H9 (cell line): ENCODE measurements at places on chromosomes 5 and 9. TPM values are rescaled to one million over a fixed set of nuclear protein-coding genes. Genes with fewer than 3 reads are reported as not detected.

DNA sequence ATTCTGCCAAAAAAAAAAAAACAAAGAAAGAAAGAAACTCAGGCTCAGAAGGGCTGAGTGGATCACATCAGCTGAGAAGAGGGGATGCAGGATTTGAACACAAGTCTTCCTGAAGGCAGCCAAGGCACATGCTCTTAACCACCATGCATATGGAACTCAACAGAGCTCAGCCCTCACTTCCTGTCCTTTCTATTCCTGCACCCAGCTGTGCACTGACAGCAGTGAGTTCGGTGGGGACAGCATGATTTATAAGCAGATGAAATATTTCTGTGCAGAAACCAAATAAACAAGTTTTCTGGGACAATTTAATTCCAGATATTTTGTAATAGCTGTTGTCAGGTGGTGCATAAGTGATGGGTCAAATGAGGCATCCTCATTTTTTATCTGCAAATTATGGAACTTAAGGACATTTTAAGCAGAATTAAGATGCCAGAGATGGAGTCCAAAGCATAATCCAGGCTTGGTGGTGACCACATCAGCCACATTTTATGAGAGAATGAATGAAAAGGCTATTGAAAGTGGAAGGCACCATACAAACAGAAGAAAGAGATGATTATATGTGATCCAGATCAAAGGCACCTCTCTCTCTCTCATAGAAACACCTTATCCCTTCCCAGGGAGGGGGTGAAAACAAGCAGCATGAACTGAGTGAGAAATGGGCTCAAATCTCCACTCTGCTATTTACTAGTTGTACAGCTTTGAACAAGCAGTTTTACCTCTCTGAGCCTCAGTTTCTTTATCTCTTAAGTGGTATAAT is 303.6 kb upstream of the MSX2 start:
- no peak overlapping the region for H3K4me3 ChIP-seq
- H3K4me1 ChIP-seq, result no peaks in the 10 kb centered on the region
- no peaks in the 10 kb centered on the region for H3K36me3 ChIP-seq
- no peak for DNase-seq
- H3K27ac ChIP-seq, result no peak overlapping the region
- no peaks in the 10 kb centered on the region; the same call in 1 of the 2 replicates for H3K27me3 ChIP-seq

GRCh38 chr5:163622799-163623198 is 117.4 kb downstream of the MAT2B start:
- H3K27me3 ChIP-seq, result no peaks in the 10 kb centered on the region
- no peak overlapping the region for H3K4me3 ChIP-seq
- DNase-seq, result no peak

Gene ATP10B
- total RNA-seq, result 0.11 and 0.42 TPM in 2 replicates

- no peak for DNase-seq
- peaks cover 27% of the 10 kb centered on the region for H3K36me3 ChIP-seq
- no peak overlapping the region for H3K27ac ChIP-seq
- no peak overlapping the region for H3K4me3 ChIP-seq
Measured at GRCh38 chr9:37566716-37567115, 9.5 kb downstream of the FBXO10 start.

DNA sequence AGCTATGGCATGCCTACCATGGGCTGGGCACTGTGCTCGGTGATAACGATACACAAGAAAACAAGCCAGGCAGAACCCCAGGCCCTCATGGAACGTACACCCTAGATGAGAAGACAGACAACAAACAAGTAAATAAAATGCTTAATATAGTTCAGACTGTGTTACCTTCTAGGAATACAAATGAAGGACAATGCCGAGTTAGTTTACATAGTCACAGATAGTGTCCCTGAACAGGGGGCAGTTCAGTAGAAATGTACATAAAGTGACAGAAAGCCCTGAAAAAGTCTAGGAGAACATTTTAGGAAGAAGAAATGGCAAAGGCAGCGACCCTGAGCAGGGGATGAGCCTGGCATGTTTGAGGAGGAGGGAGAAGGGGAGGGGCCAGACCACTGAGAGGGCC is 21.7 kb downstream of the SLC22A5 start:
- no peak for DNase-seq
- H3K36me3 ChIP-seq, result no peaks in the 10 kb centered on the region; the same call in 2 of the 3 replicates
- no peaks in the 10 kb centered on the region for H3K4me1 ChIP-seq
- no peak overlapping the region for H3K4me3 ChIP-seq
- no peaks in the 10 kb centered on the region for H3K27me3 ChIP-seq

Gene LCN15
- total RNA-seq, result 0.61 TPM in 1 of 2 replicates, not detected in the other

DNA sequence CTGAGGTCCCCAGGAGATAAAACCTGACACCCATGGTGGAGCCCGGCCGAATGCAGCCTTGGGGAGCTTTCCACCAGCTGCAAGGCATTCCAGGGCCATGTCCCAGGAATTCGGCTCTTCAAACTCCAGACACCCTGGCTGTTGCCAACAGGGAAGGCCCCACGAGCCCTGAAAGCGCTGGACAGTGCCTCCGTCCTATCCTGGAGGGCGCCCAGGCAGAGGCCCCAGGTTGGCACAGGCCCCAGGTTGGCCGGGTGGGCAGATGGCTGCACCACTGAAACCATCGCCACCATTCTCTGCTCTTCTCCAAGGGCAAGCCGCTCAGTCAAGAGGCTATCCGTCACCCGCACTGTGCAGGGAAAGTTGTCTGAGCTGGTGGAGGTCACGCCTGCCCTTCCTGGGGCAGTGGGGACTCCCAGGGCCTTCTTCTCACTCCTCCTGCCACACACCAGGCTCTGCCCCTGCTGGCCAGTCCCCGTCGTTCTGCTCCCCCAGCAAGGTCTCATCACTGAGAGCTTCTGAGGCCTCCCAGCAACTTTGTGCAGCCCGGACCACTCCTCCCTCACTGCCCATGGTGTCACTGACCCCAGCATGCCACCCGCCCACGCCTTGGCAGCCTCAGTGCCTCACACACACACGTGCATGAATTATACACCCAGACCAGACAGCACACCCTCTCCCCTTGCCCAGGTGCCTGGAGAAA is 21.2 kb downstream of the SLC6A3 start:
- peaks cover 3% of the 10 kb centered on the region; the same call in 1 of the 2 replicates for H3K36me3 ChIP-seq
- DNase-seq, result no peak
- H3K27ac ChIP-seq, result no peak overlapping the region
- no peaks in the 10 kb centered on the region for H3K4me1 ChIP-seq
- H3K4me3 ChIP-seq, result no peak overlapping the region
- no peaks in the 10 kb centered on the region for H3K27me3 ChIP-seq

GRCh38 chr5:115179030-115179393 is 9.3 kb upstream of the TRIM36 start:
- no peak overlapping the region for H3K27ac ChIP-seq
- peak overlapping the region; percentile 63 for H3K4me3 ChIP-seq
- H3K36me3 ChIP-seq, result no peaks in the 10 kb centered on the region
- no peaks in the 10 kb centered on the region for H3K4me1 ChIP-seq

DNA sequence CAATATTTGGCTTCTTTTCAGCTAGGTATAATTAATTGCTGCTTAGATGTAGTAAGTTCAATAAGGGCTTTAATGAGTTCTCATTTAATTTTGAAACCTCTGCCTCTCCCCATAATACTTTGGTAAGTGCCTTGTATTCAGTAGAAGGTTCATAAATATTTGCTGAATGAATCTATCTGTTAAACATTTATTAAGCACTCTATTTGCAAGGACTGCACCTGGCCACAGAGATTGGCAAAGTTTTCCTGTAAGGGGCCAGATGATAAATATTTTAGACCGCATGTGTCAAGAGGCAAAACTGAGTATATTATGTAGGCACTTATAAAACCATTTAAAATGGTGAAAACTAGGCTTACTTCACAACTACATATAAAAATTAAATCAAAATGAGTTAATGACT is 19.0 kb upstream of the GNA14 start:
- no peak overlapping the region for H3K27ac ChIP-seq
- no peaks in the 10 kb centered on the region for H3K36me3 ChIP-seq
- no peaks in the 10 kb centered on the region for H3K27me3 ChIP-seq
- DNase-seq, result no peak
- H3K4me3 ChIP-seq, result no peak overlapping the region

Gene SEMA5A
- total RNA-seq, result 4.1 and 4.3 TPM in 2 replicates

GRCh38 chr5:15290953-15291352 is 209.0 kb upstream of the FBXL7 start:
- no peak overlapping the region for H3K27ac ChIP-seq
- no peaks in the 10 kb centered on the region for H3K4me1 ChIP-seq
- DNase-seq, result no peak
- H3K36me3 ChIP-seq, result peaks cover 16% of the 10 kb centered on the region
- no peaks in the 10 kb centered on the region for H3K27me3 ChIP-seq

- no peak for DNase-seq
- no peaks in the 10 kb centered on the region; the same call in 1 of the 2 replicates for H3K4me1 ChIP-seq
- H3K27ac ChIP-seq, result no peak overlapping the region
- H3K36me3 ChIP-seq, result peaks cover 8% of the 10 kb centered on the region
Measured at GRCh38 chr9:69279733-69280132, 45.3 kb upstream of the ENTREP1 start.

Gene N4BP3
- total RNA-seq, result 32.1 and 32.4 TPM in 2 replicates

- H3K27ac ChIP-seq, result no peak overlapping the region
- no peaks in the 10 kb centered on the region for H3K27me3 ChIP-seq
- DNase-seq, result no peak
- no peak overlapping the region for H3K4me3 ChIP-seq
- H3K4me1 ChIP-seq, result no peaks in the 10 kb centered on the region; the same call in 1 of the 2 replicates
- no peaks in the 10 kb centered on the region for H3K36me3 ChIP-seq
Measured at GRCh38 chr9:109870365-109870764, 90.4 kb downstream of the PALM2AKAP2 start.

GRCh38 chr5:109416882-109417281 is 7.1 kb upstream of the PJA2 start:
- no peaks in the 10 kb centered on the region for H3K4me1 ChIP-seq
- H3K36me3 ChIP-seq, result peaks cover 19% of the 10 kb centered on the region
- DNase-seq, result no peak
- no peaks in the 10 kb centered on the region for H3K27me3 ChIP-seq
- no peak overlapping the region for H3K27ac ChIP-seq
- no peak overlapping the region for H3K4me3 ChIP-seq

DNA sequence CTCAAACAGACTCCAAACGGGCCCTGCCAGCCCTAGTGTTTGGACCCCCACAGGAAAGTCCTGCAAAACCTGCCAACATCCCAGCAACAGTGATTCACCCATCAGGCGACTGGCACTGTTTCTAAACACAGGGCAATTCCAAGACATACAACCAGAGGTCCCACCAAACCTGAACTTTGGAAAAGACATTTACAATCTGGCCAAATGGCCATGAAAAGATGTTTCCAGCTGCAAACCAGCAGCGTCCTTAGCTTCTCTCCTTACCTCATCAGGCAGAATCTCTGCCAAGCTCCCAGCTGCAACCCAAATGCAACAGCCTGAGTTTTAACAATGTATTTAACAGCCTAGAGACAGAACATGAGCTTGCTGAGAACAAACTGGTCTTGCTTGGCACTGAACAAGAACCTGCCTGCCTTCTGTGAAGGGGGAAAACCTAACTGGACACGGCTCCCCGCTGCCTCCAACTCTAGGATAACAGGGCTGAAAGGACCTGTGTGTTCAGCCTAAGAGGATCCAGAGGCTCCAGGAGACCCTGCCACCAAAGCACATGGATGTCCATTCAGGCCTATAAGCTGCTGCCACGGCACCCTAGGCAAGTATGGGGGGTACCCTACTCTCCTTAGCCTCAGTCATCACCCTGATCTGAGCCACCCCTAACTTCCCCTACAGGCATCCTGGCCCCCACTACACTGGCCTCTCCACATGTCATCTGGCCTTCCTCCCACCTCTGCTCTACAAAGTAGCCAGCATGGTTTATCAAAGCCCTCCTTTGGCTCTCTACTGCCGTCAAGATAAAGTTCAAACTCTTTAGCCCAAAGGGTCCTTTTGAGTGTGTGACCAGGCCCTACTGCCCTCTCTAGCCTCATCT is 5.6 kb downstream of the P4HA2 start:
- no peak overlapping the region for H3K27ac ChIP-seq
- no peak for DNase-seq
- H3K4me3 ChIP-seq, result no peak overlapping the region
- no peaks in the 10 kb centered on the region; the same call in 1 of the 2 replicates for H3K4me1 ChIP-seq
- H3K27me3 ChIP-seq, result peaks cover 5% of the 10 kb centered on the region; the same call in 1 of the 2 replicates

- H3K27me3 ChIP-seq, result no peaks in the 10 kb centered on the region
- no peaks in the 10 kb centered on the region; the same call in 2 of the 3 replicates for H3K36me3 ChIP-seq
- H3K27ac ChIP-seq, result no peak overlapping the region
- no peaks in the 10 kb centered on the region for H3K4me1 ChIP-seq
- H3K4me3 ChIP-seq, result no peak overlapping the region
Measured at GRCh38 chr9:94768766-94769165, 42.3 kb downstream of the AOPEP start.

- H3K36me3 ChIP-seq, result peaks cover 43% of the 10 kb centered on the region
- DNase-seq, result no peak
- H3K4me1 ChIP-seq, result no peaks in the 10 kb centered on the region
- no peaks in the 10 kb centered on the region for H3K27me3 ChIP-seq
- H3K4me3 ChIP-seq, result no peak overlapping the region
Measured at GRCh38 chr5:55360190-55360589, 52.4 kb downstream of the MTREX start.

DNA sequence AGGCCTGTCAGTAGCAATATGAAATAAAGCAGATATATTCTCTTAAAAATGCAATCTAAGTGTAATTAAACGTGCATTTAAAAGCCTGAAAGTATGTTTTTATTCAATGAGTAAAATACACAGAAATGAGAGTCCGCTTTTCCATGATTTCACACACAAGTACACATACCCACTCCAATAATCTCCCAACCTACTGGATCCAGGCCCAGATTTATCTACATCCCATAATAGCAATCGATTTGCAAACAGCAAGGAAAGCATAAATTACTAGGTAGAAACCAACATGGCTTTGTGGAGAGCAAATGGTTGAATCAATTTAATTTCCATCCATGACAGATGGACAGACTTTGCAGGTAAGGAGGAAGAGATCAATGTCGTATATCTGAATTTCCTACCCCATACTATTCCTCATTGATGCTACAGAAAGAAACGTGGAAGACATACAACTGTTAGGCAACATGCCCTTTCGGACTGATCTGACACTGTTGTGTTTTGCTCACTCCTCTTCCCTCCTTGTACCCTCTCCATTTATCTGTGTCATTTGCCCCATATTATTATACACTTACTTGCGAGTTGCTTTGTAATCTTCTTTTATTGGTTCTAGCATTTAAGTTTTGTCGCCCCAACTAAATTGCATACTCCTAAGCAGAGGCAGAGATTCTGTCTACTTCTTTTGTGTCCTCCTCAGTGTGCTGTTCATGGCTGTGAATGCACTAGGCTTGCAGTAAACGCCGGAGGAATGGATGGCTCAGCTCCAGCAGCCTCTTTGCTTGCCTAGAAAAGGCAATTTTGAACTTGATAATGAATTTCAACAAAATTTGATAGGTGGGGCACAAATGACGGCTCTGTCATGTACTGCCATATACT is 133.6 kb downstream of the NFIB start:
- H3K27me3 ChIP-seq, result no peaks in the 10 kb centered on the region
- no peak overlapping the region for H3K27ac ChIP-seq
- no peaks in the 10 kb centered on the region for H3K4me1 ChIP-seq
- DNase-seq, result no peak
- no peaks in the 10 kb centered on the region for H3K36me3 ChIP-seq

- no peak overlapping the region for H3K27ac ChIP-seq
- no peak for DNase-seq
Measured at GRCh38 chr5:40585537-40586267, 94.0 kb upstream of the PTGER4 start.

- no peak within 1 kb of the TSS for H3K4me3 ChIP-seq
- no peak within 1 kb of the TSS for H3K27ac ChIP-seq
- no peaks in the 10 kb centered on the region for H3K4me1 ChIP-seq
- DNase-seq, result no peak
- no peaks in the 10 kb centered on the region for H3K27me3 ChIP-seq
- H3K36me3 ChIP-seq, result no peaks in the 10 kb centered on the region
Measured at GRCh38 chr9:110337727-110338126, at the start of gene TXNDC8. Gene TXNDC8 (minus strand): TSS chr9:110337863.

Gene LOX
- 0.61 and 0.79 TPM in 2 replicates for total RNA-seq
